ENCODE measurements at places on chromosomes 7 and 10. TPM values are rescaled to one million over a fixed set of nuclear protein-coding genes. Genes with fewer than 3 reads are reported as not detected.

- DNase-seq = no peak
These were observed 385.3 kb upstream of the ADARB2 start for GRCh38 chr10:2122431-2123124.

DNA sequence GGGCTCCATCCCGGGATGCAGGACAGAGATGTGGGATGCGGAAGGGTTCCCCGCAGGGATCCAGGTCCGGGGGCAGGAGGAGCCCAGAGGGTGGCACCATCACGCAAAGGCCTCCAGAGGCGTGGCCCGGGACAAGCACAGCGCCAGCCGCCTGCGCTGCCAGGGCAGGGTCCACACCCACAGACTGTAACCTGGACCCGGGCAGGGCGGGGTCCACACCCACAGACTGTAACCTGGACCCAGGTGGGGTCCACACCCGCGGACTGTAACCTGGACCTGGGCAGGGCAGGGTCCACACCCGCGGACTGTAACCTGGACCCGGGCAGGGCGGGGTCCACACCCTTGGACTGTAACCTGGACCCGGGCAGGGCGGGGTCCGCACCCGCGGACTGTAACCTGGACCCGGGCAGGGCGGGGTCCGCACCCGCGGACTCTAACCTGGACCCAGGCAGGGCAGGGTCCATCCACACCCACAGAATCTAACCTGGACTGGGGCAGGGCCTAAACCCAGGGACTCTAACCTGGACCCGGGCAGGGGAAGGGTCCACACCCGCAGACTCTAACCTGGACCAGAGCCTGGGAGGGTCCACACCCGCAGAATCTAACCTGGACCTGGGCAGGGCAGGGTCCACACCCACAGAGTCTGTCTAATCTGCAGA lies 37.5 kb upstream of the SUN1 start:
- DNase-seq = peak; percentile 63

DNA sequence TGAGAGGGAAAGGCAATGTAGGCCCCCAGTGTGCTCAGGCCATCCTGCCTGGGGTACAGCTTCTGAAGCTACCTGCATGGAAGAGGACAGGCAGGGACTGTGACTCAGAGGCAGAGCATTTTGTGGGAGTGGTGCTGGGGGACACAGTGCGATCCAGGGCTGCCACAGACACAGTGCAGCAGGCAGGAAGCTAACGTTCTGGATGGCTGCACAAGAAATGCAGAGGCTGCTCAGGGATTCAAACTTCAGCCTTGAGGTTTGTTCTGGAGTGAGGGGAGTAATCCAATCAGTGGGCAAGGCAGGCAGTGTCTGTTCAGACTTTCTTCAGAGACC lies 648.0 kb upstream of the IGFBP3 start:
- DNase-seq = no peak

Gene FBXL13
- 2.3 TPM for total RNA-seq

Gene FAM131B
- 1.4 TPM for total RNA-seq

DNA sequence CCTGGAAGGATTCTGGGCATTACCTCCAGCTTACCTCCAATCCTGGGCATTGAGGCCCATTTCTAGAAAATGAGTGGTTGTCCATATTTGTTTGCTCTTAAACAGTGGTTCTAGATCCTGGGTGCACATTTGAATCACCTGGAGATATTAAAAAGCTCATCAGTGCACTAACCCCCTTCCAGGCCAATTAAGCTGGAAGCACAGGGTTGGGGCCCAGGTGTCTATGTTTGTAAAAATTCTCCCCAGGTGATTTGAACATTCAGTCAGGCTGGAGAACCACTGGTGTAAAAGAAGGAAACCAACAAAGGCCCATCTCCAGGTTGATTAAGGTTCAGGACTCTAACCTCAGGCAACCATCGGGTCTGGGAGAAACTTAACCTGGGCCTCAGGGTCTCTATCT lies 102.6 kb upstream of the NANOS1 start:
- DNase-seq = no peak

Gene PITX3
- total RNA-seq = not detected

- DNase-seq = no peak
These were observed 540.0 kb downstream of the ETV1 start for GRCh38 chr7:13449460-13449859.

- no peak for DNase-seq
These were observed 24.3 kb downstream of the GRK5 start for GRCh38 chr10:119231654-119232053.

DNA sequence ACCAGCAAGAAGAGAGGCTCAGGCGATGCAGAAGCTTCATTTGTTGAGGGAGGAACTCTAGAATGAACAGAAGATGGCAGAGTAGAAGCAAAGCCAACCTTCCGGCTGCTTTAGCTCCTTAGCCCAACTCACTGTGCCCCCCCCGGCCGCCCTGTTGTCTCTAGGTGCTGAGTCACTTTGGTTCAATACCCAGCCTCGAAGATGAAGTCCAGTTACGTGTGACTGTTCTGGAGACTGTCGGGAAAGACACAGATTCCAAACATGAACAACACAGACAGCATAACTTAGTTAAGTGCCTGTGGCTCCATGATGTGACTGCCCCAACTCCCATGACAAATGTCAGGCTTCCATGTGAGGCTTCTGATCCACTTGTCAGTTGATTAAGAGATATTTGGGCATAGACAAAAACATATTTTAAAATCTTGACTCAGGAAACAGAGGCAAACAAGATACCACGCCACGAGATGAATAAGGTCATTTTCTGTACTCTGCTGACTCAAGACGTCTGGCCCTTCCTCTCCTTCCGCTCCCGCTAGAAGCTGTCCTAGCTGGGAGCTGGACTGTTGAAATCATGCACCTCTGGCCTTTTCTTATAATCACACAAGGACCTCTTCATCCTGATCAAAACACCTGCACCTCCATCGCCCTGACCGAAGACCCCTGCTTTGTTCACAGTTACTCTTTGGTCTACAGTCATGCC lies 199.3 kb downstream of the FRMD4A start:
- no peak for DNase-seq

GRCh38 chr7:158057446-158057845 lies 530.2 kb downstream of the PTPRN2 start:
- peak; percentile 36 for DNase-seq

DNA sequence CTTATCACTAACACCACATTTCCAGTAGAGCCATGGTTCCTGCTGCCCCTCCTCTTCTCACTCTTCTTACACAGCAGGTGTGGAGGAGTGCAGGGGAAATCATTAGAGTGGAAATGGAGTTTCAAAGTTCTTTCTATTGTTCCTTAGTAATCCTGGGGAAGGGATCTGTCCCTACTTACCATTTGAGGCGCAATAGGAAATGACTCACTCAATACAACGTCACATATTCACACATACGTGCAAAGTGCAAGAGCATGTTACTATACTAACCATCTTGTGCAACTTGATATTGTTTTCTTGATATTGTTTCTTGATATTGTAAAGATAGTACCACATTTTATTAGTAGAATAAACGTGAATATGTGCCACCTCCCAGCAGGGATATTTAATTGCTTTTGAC lies 1010.2 kb downstream of the DNAJB9 start:
- no peak for DNase-seq

DNA sequence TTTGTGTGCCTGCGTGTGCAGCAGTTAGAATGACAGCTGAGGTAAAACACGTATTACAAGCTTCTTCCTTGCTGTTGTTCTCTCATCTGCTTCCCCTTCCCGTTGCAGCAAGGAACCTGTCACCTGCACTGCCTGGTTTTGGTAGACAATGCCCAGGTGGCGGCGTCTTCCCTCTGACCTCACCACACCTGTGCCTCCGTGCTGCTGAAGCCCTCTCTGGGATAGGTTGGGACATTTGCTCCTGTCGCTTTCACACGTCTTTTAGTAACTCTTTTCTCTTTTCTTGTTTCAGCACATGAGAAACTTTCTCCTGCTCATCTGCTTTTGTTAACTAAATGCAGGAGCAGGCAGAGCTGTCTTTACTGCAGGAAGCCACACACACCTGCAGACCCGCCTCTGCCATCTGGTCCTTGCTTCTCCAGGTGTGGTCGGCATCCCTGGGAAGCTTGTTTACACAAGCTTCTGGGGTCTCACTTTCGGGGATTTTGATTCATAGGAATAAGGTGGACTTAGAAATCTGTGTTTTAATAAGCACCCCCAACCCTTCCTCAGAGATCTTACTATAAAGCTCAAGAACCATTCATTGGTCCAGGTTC lies 60.7 kb upstream of the EXOC6 start:
- DNase-seq = no peak

Gene RBM20
- total RNA-seq = 0.14 TPM

DNA sequence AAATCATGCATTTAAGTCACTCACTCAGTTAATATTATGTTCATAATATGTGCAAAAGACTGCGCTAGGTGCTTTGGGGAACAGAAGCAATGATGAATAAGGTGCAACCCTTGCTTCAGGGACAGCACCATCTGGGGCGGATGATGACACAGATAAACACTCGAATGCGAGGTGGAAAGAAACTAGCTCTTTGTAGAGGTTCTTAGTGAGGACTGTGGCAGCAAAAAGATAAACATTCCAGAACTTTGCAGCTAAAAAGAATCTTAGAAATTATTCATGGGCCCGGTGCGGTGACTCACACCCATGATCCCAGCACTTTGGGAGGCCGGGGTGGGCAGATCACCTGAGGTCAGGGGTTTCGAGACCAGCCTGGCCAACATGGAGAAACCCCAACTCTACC lies 29.8 kb upstream of the CHST15 start:
- DNase-seq = peak; percentile 44

DNA sequence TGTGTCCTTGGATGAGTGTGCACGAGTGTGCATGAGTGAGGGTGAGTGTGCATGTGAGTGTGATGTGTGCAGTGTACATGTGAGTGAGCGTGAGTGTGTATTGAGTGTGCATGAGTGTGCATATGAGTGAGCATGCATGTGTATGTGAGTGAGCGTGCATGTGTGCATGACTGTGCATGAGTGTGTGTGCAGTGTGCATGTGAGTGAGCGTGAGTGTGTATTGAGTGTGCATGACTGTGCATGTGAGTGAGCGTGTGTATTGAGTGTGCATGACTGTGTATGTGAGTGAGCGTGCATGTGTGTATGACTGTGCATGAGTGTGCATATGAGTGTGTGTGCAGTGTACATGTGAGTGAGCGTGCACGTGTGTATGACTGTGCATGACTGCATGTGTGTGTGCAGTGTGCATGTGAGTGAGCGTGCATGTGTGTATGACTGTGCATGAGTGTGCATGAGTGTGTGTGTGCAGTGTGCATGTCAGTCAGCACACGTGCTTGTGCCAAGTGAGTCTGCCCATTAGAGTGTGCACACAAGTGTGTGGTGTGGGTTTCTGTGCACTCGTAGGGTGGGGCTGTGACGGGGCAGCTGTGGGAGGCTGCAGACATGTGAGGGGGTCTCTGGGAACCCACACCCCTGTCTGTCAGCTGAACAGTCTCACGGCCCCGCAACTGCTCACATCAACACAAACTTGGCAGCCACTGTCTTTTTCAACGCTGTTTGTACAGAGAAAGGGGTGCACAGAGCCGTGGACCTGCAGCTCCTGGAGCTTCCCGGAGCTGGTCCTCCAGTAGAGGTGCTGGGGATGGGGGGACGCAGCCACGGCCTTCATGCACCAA lies 14.8 kb downstream of the FOXL3 start:
- peak; percentile 41 for DNase-seq

Gene TCF7L2
- 37.7 TPM for total RNA-seq

DNA sequence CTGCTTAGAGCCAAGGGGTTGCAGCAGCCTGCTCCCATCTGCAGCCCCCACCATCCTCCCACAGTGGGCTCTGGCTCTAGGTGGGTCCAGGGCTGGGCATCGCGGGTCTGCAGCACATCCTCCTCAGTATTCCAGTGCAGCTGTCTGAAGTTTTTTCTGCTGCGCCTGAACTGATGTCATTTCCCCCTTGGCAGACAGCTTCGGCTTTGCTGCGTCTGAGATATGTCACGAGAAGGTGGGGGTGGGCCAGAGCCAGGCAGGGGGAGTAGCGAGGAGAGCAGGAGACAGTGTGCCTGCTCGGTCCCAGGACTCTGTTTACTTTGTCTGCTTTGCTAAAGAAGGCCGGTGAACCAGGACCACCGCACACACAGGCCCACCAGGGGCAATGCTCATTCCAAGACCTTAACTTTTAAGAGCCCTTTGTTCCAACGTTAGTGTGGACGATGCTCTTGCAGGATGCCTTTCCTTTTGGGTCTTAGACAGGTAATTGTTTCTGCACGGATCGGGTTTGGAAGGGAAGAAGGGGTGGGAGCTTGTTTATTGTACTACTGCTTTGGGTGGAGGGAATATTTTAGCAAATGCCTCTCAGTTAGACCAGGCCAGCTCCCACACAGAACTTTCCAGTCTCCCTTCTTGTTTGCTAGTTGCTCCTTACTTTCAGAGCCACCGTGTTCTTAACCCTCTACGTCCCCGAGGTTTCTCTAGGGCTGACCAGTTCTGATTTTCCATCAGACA lies 32.4 kb downstream of the WBP1L start:
- DNase-seq = no peak

- DNase-seq = no peak
These were observed 33.2 kb downstream of the COL17A1 start for GRCh38 chr10:104052431-104052830.

Gene FGF8
- not detected for total RNA-seq

Gene AASS
- 11.9 TPM for total RNA-seq

GRCh38 chr7:11625669-11626068 lies 206.3 kb downstream of the THSD7A start:
- DNase-seq = no peak

GRCh38 chr10:48199580-48200377 lies 74.7 kb downstream of the FRMPD2 start:
- DNase-seq = no peak
